ENCODE measurements at places on chromosomes 4 and X. TPM values are rescaled to one million over a fixed set of nuclear protein-coding genes. Genes with fewer than 3 reads are reported as not detected.

Gene SSX4
- total RNA-seq = not detected

Gene ANOS1
- 4.0 TPM for total RNA-seq

Gene TBC1D25
- 10.7 TPM for total RNA-seq

Gene ZCCHC18
- total RNA-seq = not detected

Gene TRPC3
- total RNA-seq = not detected

Gene GPAT3
- 8.9 TPM for total RNA-seq

Gene SGCB
- 4.1 TPM for total RNA-seq
